ENCODE measurements at places on chromosomes 12 and 14.

- no peak for DNase-seq
Measured at GRCh38 chr14:70754991-70755390, 54.3 kb downstream of the MAP3K9 start.

- DNase-seq, result no peak
Measured at GRCh38 chr12:20616093-20616492, 79.0 kb upstream of the SLCO1C1 start.

- DNase-seq, result peak; percentile 76
Measured at GRCh38 chr14:21987937-21988336, 314.3 kb upstream of the OR4E1 start.

GRCh38 chr12:53004582-53004981, 1.7 kb upstream of the EIF4B start:
- DNase-seq, result peak; percentile 30

DNA sequence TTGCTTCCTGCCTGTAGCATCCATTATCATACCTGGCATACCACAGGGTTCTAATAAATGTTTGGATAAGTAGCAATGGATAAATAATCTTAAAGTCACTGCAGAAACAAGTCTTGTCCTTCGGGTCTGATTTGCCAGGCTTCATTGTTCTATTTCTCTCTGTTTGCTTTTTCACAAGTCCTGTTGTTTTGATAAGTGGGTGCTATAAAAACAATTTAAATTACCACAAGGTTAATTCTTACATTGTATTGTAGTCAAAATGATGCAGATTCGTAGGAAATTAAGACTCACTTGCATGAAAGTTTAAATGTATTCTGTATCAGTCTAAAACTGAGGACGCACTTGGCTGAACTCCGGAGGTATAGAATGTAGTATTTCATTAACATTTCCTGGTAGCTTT, 429.9 kb downstream of the NELL2 start:
- DNase-seq, result no peak

GRCh38 chr12:68100241-68100640, 59.3 kb downstream of the IFNG start:
- DNase-seq, result no peak

- no peak for DNase-seq
Measured at GRCh38 chr12:118685983-118686607, 295.2 kb upstream of the SRRM4 start.

DNA sequence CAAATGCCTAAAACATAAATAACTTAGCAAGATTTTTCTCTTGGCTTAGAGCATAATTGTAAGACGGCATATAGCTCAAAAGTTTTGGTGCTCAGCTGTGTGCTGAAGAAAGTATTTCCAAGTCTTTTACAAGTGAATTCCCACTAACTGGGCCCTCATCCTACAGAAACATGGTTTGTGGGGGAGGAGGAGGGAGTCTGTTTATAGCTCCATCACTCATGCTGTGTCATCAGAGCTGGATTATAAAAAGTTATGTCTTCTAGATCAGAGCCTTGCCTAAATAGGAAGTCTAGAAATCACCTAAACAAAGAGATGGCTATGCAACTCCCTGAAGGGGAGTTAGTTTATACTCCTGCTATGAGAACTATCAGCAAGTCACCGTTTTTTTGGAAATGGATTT, 65.9 kb upstream of the OTOGL start:
- peak; percentile 48 for DNase-seq

DNA sequence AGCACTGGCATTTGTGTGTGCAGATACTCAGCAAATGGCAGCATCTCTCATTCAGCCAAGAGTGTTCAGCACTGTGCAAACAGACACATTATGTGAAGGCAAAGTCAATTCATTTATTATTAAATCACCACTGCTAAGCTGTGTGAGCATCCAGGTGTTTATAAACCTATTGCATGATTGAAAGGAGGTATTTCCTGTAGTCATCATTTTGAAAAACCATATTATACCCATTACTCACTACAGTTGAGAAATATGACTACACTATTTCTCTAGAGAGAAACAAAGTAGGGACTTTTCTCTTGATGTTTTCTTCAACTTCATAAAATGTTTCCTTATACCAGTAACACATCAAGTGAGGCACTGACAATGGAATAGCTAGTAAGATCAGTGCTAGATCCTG, 13.7 kb downstream of the SPX start:
- no peak for DNase-seq

DNA sequence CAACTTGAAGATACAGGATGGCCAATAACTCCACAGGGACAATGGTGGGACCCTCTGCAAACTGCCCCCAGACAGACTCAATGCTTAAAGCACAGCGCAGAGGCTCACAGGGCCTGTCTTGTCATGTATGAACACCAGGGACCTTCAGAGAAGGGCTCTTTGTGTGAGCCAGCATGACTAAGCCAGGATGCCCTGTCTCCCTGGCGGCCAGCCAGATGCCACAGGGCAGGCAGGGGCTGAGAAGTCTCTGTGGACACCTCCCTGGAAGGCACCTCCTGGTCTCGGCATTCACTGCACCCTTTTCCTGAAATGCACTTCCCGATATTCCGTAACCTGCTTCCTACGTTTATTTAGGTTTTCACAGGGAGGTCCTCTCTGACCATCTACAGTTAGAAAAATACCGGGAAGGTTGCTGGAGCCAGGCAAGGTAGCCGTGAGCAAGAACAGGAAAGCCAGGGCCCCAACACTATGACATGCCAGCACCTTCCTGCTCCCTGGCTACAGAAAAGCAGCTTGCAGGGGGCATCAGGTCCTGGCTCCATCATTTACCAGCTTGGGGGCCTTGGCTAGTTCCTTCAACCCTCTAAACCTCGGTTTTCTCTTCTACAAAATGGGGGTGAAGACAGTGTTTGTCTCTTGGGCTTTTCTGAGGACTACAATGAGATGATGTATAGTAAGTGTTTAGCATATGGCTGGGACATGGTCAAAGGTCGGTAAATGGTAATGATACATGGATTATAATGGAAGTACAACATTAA, 65.0 kb downstream of the PITPNM2 start:
- no peak for DNase-seq

GRCh38 chr12:122235741-122236140, 9.9 kb upstream of the DIABLO start:
- no peak for DNase-seq

DNA sequence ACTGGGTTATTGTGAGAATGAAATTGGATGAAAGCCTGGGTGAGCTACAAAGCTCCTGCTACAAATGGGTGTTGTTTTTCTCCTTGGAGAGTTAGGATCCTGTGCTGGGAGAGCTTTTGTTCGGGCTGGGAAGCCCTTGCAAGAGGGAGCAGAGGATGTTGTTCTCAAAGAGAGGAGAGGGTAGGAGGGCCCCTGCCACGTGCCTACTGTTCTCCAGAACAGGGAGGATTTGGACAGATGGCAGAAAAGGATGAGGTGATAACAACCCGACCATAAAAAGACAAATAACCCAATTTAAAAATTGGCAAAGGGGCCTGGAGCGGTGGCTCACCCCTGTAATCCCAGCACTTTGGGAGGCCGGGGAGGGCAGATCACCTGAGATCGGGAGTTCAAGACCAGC, 68.8 kb downstream of the GALNT16 start:
- DNase-seq, result no peak

- no peak for DNase-seq
Measured at GRCh38 chr12:779745-780734, 27.7 kb downstream of the WNK1 start.

- DNase-seq, result no peak
Measured at GRCh38 chr12:3544296-3544965, 53.4 kb downstream of the PRMT8 start.

DNA sequence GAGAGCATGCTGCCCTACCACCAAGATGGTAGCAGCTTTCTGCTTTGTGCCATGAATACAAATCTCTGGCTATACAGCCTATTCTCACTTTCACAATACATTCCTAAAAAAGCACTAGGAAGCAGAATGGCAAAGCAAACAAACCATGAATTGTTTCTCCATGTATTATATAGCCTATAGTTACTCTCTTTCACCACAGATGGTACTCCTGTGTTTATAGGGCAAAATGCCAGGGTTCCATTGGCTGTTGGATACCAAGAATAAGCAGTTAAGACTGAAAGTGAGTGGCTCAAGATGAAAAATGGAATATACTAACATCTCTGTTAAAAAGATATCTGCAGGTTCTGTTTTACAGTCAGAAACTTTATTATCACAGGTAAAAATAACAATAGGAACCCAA, 11.1 kb downstream of the ARF3 start:
- no peak for DNase-seq

DNA sequence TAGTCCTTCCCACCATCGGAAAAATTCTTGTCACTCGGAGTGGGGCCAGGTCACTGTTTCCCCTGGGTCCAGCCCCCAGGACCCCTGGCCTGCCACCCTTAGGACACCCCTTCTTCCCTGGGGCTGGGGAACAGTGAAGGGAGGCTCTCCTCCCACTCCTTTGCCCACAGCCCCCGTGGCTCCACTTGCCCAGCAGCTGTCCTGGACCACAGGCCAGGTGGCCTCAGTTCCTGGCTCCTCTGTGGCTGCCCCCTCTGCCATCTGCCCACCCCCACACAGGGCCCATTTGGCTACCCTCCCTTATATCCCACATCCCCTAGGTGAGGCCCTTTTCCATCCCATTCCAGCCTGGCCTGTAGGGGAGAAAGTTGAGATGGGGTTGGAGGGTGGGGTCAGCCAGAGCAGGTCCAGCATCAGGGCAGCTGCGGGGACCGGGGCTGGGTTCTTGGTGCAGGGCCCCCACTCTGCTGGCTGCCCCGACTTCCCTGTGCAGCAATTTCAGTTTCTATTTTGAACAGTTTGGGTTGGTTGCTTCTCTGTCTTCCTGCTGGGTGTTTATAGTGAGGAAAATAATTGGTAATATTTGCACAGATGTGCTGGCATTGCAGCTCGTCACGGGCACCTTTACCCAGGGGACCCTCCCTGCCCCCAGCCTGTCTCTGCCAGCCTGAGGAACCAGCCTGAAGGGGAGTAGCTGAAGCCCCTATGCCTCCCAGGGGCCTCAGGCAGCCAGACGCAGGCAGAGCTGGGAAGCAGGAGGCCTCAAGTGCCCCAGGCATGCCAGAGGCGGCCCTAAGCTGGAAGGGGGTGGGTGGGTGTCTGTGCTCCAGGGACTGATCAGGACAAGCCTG, 23.4 kb downstream of the SYNDIG1L start:
- DNase-seq, result no peak

DNA sequence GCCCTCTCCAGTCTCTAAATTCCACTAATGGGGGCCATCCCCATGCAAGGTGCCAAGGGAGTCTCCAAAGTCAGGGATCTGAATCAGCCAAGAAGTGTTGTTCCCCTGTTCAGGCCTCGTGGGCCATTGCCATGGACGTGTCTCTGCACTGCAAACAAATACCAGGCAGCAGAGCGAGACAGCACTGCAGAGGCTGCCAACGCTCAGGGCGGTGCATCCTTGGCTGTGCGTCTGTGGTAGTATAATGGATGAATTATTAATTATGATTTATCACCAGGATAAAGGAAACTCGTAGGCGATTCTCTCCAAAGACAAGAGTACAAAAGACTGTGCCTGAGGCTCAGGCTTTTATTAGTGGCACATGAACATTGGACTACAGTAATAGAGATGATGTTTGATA, 122.3 kb upstream of the NTF3 start:
- DNase-seq, result no peak

DNA sequence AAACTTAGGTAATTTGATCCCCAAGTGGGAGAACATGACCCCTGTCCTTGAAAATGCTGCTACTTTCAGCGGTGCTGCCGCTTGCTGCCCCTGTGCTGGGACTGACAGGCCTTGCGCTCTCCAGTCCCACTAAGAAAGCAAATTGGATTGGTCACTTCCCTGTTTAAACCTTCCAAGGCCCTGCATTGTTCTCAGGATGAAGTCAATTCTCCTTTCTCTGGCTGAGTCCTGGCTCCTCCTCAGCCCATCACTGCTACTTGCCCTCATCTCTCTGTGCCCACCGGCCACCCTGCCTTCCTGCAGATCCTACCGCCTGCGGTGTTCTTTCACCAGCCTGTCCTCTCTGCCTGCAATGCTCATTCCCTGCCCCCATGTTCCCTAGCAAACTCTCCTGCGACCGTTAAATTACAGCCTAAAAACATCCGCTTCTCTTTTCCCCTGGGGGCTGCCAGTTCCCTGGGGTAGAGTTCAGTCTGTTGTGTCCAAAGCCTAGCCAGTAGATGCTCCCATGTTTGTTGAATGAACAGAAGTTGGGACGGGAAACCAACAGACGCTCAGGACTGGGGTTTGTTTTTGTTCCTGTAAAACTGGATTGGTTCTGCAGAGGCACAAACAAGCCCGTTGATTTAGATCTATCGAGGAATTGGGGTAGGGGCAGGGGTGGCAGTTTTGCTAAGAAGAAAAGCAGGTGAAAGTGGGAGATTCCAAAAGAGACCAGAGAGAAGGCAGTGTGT, 127.3 kb upstream of the HIF1A start:
- no peak for DNase-seq

DNA sequence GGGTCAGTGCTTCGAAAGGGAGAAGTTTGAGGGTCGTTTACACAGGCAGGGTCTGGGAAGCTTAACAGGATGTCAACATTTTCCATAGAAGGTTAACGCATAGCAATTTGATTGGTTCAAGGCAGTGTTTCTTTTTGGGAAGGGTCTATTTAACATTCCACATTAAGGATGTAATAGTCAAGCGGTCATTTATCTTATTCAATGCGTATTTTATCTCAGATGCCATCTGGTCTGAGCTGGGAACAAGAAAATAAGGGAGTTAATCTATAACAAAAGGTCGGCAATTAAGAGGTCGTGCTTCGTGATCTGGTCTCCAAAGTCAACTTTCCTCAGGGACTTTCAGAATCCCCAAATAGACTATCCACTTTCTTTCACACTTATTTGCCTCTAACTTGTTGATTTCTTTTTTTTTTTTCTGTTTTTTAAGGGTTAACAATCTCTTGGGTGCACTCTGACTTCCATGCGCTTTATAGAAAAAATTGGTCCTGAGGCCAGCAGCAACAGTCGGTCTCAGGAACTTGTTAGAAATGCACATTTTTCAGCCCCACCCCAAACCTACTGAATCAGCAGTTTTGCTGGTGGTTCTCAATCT, 550 bp upstream of the RESF1 start:
- no peak for DNase-seq

GRCh38 chr12:6724409-6724797, 557 bp downstream of the COPS7A start:
- peak; percentile 78 for DNase-seq

- peak; percentile 74 for DNase-seq
Measured at GRCh38 chr12:23049180-23049579, 424.2 kb downstream of the ETNK1 start.

DNA sequence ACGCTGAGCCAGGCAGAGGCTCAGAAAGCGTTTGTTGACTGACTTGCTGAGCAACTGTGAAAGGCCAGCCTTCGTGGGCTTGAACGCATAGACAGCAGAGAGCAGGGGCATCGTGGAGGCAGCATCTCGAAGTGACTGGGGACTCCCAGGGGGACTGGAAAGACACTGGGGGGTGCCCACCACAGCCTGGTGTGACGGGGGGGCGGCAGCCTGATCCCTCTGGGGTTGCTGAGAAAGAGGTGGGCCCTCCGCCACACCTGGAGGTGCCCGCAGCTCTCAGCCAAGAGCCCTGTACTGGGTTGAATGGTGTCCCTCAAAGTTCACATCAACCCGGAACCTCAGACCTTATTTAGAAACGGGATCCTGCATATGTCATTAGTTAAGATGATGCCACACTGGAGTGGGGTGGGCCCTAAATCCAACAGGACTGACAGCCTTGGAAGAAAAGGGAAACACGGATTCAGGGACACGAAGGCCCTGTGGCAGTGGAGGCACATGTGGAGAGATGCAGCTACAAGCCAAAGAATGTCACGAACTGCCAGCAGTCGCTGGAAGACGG, 84.6 kb downstream of the RFLNA start:
- no peak for DNase-seq

GRCh38 chr12:39846971-39847650, 227.5 kb upstream of the ABCD2 start:
- no peak for DNase-seq

All from OCI-M1 (cell line).